CD8-positive, alpha-beta memory T cell (primary cell): ENCODE measurements at places on chromosomes 2 and 18.

DNA sequence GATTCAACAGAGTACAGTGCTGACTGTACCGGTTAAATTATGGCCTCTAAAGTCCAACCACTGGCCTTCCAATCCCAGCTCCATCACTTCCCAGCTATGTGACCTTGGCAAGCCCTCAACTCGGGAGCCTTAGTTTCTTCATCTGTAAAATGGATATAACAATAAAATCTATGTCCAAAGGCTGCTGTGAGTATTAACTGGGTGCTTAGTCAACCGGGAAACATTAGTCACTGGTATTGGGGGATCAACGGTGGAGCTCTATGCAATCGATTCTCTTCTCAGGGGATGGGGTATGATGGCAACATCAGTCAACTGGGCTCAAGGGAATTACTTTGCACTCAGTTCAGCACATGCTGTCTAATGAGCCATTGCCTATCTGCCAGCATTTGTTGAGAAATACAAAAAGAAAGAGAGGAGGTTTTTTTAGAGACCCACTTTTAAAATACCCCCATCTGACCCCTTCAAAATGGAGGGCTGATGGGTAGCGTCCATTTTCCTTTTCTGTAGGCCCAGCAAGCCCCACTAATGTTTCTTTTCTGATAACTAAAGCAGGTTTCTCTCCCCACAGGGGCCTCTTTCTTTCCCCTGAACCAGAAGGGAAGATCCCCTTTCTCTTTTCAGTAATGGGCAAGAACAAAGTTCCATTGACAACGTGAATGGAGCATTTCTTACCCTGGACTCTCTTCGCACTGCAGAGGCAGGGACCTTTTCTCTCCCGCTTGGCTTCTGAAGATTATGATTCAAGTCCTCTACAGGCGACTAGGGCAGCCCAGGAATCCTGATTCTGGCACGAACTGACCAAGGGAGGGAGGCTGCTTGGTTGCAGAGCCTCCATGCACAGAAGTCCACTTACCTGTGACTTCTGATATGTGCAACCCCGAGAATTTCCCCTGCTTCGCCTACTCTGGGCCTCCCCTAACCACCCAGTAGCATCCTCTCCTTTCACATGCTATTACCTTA, 8.7 kb upstream of the AGFG1 start:
- no peak for DNase-seq

GRCh38 chr2:161426922-161427663, 11.0 kb downstream of the TBR1 start:
- no peak for DNase-seq

DNA sequence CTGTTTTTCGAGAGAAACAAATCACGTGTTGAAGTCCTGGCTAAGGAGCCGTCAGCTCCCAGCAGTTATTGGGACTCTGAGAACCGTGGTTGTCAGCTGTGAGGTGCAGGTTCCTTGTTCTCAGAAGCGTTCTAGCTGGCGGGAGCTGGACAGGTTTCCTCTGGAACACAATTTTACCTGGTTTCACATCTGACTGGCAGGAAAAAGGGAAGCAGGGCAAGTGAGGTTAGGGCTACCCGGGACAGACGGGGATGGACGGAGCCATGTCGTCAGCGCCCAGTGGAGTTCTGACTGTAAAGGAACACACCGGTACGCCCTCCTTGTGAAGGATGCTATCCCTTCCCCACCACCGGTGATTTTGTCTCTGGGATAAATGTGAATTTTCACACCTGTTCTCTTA, 26.1 kb downstream of the ITGB1BP1 start:
- no peak for DNase-seq

DNA sequence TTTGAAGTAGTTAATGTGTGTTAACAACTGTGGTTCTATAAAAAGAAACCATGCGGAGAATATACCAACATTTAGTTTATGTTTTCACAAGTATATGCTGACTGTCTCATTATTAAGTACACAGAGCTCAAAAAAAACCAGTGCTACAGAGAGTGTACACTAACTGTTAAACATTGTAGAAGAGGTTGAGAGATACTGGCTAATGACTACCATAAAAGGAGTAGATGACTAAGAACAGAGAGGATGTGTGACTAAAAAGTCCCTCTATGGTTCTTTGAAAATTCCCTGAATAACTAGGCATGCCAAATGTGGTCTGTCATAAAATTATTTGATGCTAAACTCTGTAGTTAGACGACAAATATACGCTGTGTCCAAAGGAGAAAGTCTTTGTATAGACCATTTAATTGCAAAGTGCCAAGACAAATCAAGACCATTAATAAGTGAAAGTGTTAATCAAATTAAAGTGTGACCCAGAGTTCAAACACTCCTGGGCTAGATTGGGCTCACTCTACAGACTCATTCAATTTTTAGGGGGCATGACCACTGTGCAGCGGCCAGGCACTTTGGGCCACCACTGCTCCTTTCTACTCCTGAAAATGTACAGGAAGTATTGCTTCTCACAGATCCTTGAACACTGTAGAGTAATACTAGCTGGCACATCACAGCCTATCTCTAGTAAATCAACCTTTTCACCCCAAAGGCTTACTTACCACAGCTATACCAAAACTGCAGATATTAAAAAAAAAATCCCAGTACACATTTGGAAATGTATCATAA, 45.1 kb upstream of the SERTAD2 start:
- no peak for DNase-seq

DNA sequence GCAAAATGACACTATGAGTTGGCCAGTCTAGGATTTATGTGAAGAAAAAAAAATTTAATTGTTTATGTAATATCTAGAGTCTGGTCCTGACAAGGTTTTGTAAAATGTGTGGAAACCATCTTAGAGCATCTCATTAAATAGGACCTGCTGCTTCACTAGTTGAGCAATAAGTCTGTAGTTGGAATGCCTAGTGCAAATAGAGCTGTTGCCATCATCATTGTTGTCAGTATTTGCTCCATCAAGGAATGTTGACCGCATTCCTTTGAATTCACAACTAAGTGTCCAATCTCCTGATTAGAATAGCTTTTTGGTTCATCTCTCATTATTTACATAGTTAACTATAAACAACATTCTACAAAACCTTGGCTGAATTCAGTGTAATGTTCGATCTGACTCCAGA, 32.2 kb upstream of the RPE start:
- no peak for DNase-seq

GRCh38 chr18:46332286-46332801, 228.2 kb downstream of the HAUS1 start:
- no peak for DNase-seq

GRCh38 chr2:17793803-17794354, 22.4 kb upstream of the MSGN1 start:
- DNase-seq = no peak

DNA sequence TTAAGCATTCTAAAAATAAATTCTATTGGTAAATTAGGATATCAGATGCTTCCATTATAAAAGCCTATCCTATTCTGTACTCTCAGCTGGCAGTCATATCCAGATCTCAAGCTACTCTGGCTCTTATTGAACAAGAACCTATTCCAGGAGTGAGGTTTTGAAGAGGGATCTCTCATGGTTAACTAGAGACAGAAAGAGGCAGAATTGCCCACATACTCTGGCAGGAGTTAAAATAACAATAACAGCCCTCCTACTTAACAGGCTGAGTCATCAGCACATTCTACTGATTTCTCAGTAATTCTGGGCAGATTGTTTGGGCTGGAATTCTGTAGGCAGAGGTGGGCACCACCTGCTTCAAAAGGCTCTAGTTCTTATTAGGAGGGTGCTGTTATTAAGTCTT, 142.0 kb upstream of the UNC80 start:
- no peak for DNase-seq

- no peak for DNase-seq
These were observed 438.9 kb downstream of the PTPRM start for GRCh38 chr18:8005870-8006569.

DNA sequence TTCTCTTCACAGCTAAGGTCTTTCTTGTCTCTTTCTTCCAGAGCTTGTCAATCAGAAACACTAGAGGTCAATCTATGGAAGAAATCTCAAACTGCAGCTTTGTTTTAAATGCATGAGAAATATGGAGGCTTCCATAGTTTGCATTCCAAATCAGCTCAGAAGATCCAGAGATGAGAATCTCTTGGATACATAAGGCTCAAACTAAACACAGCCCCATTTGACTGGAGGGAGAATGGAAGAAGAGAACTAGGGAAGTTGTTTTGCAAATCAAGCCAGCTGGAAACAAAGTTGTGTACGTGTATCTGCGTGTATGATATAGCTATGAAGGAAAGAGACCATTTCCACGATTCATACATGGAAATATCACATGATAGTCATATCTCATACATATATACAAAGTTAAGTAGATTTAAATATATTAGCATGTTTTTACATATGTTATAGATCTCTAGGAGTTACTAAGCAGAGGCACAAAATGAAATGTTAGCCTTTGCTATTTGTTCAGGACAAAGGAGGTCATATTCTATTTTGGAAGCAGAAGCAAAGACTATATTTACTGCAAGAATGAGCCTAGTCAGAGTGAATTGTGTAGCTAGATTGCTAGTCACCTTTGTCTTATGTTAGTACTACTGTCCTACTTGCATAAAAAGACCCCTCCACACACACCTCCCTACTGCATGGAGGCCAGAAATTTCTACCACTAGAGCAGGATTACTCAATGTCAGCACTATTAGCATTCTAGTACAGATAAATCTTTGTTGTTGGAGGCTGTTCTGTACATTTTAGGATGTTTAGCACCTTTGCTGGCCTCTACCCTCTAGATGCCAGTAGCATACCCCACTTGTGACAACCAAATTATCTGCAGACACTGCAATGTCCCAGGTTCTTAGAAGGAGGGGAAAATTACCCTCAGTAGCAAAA, 303.5 kb upstream of the CHAC2 start:
- no peak for DNase-seq

DNA sequence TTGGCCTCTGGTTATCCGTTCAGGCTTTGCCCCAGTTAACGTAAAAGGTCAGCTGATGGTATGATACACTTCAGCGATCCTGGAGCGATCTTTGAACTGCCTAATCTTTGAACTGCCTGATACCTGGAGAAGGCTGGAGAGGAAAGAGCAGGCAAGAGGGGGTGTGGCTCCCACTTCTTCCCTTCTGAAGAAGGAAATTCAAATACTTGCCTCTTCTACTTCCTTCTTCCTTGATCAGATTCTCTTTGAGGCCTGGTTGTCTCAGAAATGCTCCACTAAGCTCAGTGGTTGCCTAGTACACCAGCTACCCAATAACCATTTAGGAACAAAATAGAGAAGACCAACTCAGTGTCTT, 619 bp downstream of the GALM start:
- DNase-seq = peak; percentile 8

GRCh38 chr2:156653675-156654074, 217.5 kb downstream of the GPD2 start:
- DNase-seq = no peak

DNA sequence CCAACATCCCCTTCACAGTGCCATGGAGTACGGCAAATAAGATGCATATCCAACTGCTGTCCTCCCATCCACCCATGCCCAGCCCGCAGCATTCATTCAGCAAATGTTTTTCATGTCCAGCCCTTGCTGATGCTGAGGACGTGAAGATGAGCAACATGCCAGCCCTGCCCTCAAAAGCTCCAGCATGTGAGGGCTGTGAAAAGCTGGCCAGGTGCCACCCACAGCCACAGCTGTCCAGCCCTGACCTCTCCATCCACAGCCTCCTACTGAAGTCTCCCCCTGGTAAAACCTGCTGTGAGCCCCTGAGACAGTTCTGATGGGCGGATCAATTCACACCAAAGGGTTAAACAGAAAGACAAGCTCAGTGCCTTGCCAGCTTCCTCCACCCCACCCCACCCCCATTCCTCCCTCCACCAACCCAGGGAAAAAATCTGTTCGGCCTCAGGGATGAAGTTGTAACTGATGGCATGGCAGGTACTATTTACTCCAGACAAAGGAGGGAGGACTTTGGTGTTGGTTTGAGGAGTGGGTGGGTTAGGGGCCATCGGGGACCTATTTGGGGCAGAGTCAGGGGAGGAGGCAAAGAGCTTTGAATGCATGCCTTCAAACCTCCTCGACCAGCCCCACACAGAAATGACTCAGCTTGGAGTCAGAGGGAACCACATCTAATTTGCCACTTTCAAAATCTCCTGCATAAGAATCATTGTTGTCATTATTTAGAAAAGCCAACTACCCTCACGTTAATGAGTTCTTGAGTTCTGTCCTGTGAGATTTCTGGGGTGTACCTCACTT, 4.3 kb downstream of the ZBTB7C start:
- DNase-seq = no peak

DNA sequence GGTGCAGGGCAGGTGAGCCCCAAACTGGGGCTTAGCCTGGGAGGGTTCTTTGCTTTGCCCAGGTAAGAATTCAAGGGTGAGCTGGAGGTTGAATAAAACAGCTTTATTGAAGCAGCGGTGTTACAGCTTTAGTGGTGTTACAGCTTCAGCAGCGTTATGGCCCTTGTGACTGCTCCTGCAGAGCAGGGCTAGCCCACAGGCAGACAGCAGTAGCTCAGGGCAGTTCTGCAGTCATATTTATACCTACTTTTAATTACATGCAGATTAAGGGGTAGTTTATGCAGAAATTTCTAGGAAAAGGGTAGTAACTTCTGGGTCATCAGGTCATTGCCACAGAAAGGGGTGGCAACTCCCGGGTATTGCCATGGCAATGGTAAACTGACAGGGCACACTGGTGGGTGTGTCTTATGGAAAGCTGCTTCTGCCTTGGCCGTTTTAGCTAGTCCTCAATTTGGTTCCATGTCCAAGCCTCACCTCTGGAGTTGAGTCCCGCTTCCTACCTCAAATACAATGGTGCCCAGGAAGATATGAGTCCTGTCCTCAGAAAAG, 78.2 kb downstream of the THNSL2 start:
- DNase-seq = no peak

GRCh38 chr18:58080451-58080850, 36.4 kb downstream of the NEDD4L start:
- no peak for DNase-seq

GRCh38 chr2:18262601-18263000, 297.9 kb downstream of the RDH14 start:
- DNase-seq = no peak

- no peak for DNase-seq
These were observed 529.2 kb upstream of the KLHL29 start for GRCh38 chr2:22855761-22856184.

GRCh38 chr2:101704816-101705578, 7.5 kb downstream of the MAP4K4 start:
- DNase-seq = no peak

DNA sequence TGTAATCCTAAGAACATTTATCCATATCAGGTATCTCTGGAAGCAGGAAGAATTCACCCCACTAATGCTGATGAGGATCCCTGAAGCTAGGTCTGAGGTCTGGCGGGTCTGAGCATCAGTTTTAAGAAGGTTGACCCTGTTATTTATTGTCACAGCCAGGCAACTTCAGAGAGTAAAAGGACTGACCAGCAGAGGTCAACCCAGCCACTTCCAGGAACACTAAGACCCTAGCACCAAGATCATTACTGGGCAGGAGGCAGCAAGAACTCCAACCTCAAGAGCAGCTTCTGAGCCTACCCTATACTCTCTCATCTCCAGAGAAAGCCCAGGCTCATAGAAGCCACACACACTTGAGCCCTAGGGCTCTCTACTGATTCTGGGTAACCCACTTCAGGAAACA, 901.4 kb downstream of the DCDC2C start:
- DNase-seq = no peak

DNA sequence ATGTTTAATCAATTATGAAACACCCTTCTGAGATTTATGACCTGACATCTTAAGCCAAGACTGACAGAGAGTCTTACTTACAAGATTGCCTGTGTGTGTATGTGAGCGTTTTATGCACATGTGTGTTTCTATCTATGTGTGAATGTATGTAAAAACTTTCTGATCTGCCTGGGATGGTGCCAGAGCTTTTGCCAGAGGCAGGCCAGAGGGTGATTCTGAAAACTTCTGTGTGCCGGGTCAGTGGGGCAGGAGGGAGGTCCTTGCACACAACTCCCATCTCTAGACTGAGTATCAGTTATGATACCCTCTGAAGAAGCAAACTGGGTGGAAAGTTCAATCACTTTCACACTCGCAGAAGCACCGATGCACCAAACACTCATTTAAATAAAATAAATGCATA, 335.0 kb upstream of the NT5C1B start:
- no peak for DNase-seq
